ENCODE measurements at places on chromosomes 1 and 21. TPM values are rescaled to one million over a fixed set of nuclear protein-coding genes. Genes with fewer than 3 reads are reported as not detected.

DNA sequence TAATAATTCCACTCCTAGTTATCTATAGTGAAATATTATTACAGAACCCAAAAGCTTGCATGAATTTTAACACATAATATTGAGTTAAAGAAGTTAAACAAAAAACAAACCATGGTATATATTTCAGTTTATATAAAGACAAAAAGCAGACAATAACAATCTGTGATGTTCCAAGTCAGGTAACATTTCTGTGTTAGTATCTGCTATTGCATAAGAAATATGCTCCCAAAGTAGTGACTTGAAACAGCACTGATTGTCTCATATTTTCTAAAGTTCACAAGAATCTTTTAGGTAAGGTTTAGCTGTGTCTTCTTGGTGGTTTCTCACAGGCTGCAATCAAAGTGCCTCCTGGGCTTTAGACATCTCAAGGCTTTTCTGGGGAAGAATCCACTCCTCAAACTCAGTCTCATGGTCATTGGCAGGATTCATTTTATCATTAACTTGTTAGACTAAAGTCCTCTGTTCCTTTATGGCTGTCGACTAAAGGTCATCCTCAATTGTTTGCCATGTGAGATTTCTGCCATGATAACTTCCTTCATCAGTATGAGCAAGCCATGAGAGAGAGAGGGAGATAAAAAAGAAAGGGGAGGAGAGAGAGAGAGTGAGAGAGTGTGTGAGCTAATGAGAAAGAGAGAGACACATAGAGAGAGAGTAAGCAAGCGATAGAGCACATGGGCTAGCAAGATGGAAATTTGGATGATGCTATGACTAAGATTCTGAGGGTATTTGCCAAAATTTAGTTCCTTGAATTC, 19.9 kb downstream of the GBP1 start:
- DNase-seq: no peak

- peak; percentile 63 for DNase-seq
Observed at GRCh38 chr1:45334308-45335245, 5.4 kb upstream of the TOE1 start.

GRCh38 chr1:154812877-154813276, 57.2 kb downstream of the KCNN3 start:
- DNase-seq: no peak

The VAMP3 gene
- total RNA-seq: 81.4 TPM

- DNase-seq: peak; percentile 95
Observed at GRCh38 chr1:11802973-11803885, 2.5 kb downstream of the MTHFR start.

The HEYL gene
- total RNA-seq: 40.0 TPM

The FOXO6 gene
- total RNA-seq: 1.8 TPM

The PPFIA4 gene
- 16.3 TPM for total RNA-seq

DNA sequence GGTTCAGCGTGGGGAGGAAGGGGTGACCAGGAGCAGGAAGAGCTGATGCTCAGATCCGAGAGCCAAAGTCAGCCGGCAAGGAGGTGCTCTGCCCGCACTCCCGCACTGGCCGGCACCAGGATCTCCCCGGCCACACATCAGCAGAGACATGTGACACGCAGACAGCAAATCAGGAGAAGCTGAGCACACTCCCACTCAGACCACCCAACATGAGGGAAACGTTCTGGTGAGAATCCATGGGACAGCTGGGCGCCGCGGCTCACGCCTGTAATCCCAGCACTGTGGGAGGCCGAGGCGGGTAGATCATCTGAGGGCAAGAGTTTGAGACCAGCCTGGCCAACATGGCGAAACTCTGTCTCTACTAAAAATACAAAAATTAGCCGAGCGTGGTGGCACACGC, 18.6 kb upstream of the PTTG1IP start:
- DNase-seq: no peak

The KRTAP12-3 gene
- not detected for total RNA-seq

The CR1L gene
- not detected for total RNA-seq

DNA sequence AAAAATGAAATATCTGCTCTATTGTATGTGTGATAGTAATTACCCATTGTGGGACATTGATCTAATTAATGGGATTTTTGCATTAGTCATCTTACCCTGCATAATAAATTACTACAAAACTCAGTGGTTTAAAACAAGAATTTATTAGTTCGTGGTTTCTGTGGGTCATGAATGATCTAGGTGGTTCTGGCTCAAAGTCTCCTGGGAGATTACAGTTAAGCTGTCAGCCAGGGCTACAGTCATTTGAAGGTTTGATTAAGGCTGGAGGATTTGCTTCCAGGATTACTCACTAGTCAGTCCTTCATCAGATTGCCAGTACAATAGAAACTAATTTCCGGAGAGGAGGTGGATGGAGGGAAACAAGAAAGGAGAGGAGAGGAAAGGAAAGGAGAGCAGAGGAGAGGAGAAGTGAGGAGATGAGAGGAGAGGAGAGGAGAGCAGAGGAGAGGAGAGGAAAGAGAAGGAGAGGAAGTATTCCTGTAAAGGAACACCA, 60.4 kb upstream of the TNFSF4 start:
- no peak for DNase-seq

DNA sequence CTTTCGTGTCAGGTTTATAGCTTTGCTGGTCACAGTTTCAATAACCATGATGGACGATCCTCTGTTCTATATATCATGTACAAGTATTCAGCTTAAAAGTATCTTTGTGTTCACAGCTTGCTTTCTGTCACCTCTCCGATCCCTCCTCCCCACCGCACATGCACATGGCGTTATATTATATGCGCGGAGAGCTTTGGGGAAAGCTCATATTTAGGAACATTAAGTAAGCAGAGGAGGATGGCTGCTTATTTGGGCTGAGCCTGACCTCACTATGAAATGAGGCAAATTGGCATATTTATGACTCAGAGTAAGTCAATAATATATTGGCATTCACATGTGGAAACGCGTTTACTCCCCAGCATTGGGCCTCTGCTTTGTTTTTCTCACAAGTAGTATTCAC, 360.5 kb downstream of the HLX start:
- DNase-seq: no peak

The MYOG gene
- not detected for total RNA-seq

DNA sequence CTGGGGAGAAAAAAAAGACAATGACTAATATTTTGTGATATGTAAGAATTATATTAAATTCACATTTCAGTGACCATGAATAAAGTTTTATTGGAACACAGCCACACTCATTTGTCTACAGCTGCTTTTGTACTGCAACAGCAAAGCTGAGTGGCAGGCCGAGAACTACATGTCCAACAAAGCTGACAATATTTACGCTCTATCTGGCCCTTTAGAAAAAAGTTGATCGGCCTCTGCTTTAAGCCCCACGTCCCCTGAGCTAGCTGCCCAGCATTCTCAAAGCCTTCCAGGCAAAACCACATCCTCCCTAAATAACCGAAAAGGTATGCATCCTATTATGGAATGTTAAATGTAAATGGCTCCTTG, 8.6 kb downstream of the SLC2A1 start:
- DNase-seq: no peak

The TFF1 gene
- not detected for total RNA-seq

The TMEM240 gene
- 4.6 TPM for total RNA-seq

DNA sequence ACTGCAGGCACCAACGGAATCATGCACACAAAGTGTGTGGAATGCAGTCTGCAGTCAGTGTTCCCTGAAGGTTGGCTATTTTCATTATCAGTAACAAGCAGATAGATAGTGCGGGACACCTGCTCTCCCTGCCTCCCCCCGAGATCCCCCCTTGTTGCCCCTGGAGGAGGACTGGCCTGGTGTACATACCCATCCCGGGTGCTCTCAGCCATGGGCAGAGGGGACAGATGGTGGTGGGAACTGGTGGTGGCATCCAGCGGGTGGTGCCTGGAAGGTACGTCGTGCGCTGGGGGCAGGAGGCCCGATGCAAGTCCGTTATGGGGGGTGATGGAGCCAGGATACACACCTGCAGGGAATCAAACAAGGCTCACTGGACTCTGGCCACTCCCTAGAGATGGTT, 55.2 kb downstream of the DMRTB1 start:
- no peak for DNase-seq

The UBAP2L gene
- total RNA-seq: 106 TPM

GRCh38 chr1:1128454-1129139, 12.7 kb upstream of the C1orf159 start:
- DNase-seq: no peak

GRCh38 chr1:108814343-108815125, 42.4 kb downstream of the AKNAD1 start:
- DNase-seq: no peak

The OLFML3 gene
- total RNA-seq: 18.8 TPM

GRCh38 chr1:110872745-110873720, at the start of gene CD53:
Gene CD53 (plus strand): TSS chr1:110873148. CDS start chr1:110891409, 18,261 bp downstream.
- DNase-seq: no peak

The TAF1A gene
- total RNA-seq: 4.2 TPM

The CYYR1 gene
- total RNA-seq: 27.8 TPM

The CYP4A22 gene
- not detected for total RNA-seq

DNA sequence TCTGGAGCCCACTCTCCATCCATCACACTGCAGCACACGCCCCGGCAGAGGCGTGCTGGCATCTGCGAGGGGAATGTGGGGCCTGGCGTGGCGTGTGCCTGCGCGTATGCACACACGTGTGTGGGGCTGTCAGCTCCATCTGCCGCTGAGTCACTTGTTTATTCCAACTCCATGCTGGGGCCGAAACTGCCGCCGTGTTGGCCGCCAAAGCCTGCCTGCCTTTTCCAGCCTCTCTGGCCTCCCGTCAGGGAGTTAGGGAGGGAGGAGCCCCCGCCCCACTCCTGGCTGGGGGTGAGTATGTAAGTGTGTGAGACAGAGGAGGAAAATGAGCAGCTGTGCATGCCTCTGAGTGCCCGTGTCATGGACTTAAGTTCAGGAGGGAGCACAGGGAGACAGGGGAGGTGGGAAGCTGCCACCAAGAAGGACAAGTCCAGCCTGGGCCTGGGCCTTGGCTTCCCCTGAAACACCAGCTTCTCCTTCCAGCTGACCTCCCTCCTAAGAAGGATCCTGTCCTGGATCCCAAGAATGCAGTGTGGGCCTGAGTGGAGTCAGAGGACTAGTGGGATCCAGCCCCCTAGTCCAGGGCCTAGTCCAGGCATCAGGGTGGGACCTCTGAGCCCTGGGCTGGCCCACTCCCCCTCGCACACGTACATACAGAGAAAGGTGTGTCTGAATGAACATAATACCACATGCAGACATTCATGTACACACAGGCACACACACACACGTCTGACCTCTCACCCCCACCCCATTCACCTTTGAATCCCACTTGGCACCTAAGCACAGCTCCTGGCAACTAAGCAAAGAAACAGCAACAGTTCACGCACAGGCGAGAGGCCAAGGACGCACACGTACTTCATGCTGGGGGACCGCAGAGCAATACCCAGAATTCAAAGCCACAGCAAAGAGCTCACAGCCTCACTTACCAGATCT, 24.7 kb downstream of the MEF2D start:
- peak; percentile 78 for DNase-seq

The ATP5PF gene
- total RNA-seq: 588 TPM

DNA sequence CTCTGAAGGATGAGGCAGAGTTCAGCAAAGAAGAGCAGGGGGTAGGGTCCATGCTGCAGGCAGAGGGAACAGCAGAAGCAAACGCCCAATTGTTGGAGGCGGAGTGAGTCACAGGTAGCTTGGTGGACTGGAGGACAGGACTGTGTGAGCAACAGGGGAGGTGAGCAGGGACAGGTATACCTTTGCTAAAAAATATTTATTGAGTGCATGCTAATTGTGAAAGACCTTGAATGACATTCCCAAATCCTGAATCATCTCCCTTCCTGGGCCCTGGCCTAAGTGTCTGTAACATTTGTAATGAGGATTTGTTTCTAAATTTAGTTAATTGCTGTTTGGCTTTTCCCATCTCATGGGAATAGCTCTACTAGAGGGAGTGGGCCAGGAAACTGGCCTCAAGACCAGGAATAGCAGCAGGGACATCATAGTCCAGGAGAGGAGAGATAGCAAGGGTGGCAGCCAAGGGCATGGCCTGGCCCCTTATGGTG, 123.7 kb downstream of the FOXD2 start:
- no peak for DNase-seq

DNA sequence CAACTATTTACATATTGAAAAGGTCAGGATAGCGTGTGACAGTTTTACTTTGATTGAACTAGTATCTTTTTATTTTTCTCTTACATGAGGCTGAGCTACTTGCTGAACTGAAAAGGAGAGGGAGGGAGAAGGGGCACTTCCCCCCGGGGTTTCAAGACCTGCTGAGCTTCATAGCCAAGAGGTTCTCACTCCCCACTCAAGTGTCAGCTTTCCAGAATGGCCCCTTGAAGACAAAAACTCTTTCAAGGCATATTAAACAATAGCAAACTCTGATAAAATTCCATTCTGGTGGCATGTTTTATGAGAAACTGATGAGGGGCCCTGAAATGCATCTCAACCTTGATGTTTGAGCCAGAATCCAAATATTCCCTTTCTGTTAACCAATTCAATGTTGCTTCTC, 143.0 kb downstream of the KAZN start:
- DNase-seq: no peak

GRCh38 chr1:116806245-116806644, 52.0 kb downstream of the CD2 start:
- no peak for DNase-seq

GRCh38 chr1:101115112-101115511, 89.5 kb upstream of the DPH5 start:
- no peak for DNase-seq

The NTPCR gene
- 46.4 TPM for total RNA-seq

- DNase-seq: peak; percentile 70
Observed at GRCh38 chr1:94926126-94926914, 590 bp downstream of the CNN3 start.

GRCh38 chr21:38268864-38269575, 12.2 kb downstream of the KCNJ15 start:
- DNase-seq: no peak

DNA sequence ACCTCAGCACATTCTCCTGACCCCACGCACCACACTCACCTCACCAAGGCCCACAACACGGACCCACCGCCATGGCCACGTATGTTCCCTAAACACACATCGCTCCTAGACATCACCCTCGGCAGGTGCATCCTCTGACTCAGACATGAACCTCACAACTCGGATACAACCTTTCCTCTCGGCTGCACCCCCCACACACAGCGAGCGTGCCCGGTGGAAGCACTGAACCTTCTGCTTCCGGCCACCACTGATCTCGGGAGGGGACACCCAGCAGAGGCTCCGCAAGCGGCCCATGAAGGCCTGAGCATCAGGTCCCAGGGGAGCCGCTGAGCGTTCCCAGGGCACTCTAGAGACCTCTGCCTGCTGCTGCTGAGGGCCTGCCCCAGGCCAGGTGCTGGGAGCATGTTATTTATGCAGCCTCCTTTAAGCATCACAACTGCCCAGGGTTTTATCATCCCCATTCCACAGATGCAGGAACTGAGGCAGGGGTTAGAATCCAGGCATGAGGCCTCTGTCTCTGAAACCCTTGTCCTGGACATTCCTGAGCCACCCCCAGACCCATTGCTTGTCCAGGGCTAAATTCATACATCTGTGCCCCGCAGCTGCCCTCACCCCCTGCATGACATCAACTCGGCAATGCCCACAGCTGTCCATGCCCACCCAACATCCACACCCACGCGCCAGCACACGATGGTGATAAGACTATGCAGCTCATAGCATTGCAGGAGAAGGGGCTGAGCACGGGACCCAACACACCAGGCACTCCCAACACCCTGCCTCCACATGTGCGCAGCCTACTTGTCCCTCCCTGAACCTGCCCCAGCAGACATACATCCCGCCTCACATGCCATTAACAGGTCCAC, 27.0 kb downstream of the SDC3 start:
- peak; percentile 6 for DNase-seq

Data from left cardiac atrium (tissue), 4 donors.